ENCODE measurements at places on chromosomes 7 and 10.

GRCh38 chr7:120732256-120732655 is 125.7 kb downstream of the TSPAN12 start:
- DNase-seq = no peak

- no peak for DNase-seq
Observed at GRCh38 chr10:102342458-102342857, 53.0 kb upstream of the NFKB2 start.

DNA sequence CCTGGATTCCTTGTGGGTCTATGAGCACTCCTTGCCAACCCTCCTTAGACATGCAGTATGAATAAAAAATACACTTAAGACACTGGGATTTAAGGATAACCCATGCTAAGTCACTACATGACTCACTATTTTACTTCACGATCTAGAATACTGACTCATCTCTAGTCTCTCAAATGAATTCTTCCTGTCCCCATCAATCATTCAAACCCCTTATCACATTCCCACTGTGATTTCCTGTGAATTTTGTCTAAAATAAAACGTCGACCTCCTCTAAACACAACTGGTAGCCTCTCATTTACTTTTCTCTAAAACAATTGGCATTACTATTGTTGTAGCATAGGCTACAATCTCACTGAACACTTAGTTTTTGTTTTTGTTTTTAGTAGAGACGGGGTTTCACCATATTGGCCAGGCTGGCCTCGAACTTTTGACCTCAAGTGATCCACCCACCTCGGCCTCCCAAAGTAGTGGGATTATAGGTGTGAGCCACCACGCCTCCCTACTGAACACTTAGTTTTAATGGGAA is 3.9 kb upstream of the IQUB start:
- DNase-seq = no peak

DNA sequence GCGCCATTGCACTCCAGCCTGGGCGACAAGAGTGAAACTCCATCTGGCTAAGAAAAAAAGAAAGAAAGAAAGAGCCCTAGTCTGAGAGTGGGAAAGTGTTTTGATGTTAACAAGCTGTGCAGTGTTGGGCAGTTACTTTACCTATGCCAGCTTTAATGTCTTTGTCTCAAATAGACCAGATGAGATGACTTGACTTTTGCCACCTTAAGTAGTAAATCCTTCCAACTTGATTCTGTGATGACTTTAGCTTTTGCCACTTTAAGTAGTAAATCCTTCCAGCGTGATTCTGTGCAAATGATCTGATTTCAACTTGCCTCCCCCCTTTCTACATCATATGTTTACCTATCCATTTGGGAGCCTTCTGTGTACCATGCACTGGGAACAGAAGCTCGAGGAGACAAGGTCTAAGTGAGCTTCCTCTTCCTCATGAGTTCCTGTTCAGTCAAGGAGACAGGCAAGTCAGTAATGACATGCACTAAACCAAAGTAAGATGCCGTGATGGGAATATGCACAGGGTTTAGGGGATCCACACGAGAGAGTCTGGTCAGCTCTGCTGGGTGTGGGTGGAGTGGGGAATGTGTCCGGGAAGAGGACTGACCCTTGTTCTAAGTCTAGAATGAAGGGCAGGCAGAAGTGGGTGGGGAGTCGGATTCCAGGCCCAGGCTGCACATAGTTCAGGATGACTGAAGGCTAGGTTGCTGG is 17.2 kb downstream of the INPP5F start:
- no peak for DNase-seq

DNA sequence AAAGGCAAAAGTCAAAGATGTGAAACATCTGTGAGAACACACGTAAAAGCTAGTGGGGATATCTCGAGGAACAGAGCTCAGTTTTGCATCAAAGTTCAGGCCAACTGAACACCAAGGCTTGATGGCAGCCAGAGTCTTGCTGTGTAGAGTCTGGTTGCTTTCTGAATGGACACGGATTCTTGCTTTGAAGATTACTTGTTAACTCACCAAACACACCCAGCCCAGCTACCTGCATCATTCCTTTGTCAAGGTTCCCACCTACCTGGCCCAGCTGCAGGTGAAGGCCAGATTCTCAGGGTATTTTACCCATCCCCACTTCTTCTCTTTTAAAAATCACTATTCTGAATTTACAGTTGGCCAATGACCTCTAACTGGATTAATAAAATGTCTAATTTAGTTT is 174.4 kb upstream of the PHYHIPL start:
- no peak for DNase-seq

DNA sequence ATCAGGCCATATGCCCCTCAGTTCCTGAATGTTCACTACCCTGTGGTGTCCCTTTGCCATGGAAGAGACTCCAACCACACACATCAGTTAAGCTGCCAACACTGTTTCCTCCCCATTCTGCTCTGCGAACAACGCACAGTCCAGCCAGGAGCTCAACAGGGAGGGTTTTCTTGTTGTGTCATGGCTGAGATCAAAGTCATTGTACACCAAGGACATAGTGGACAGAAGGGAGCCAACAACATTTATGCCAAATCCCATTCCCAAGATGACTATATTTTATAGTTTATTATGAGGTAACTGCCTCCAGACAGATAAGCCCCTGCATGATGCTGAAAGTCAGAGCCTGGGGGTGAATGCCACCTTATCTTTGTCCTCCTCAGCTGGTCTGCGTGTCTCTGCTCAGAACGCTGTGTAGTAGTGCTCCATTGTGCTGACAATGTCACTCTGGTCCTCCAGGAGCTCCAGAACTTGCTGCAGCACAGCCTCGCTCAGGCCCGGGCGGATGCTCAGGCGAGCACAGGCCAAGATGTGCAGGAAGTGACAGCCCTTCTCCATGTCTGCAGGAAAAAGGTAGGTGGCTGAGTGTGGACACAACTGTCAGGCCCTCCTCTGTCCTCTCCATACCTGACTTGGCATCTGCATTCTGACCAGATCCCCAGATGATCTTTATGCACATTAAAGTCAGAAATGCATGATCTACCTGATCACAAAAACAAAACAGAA is 27.1 kb upstream of the SH3PXD2A start:
- no peak for DNase-seq

DNA sequence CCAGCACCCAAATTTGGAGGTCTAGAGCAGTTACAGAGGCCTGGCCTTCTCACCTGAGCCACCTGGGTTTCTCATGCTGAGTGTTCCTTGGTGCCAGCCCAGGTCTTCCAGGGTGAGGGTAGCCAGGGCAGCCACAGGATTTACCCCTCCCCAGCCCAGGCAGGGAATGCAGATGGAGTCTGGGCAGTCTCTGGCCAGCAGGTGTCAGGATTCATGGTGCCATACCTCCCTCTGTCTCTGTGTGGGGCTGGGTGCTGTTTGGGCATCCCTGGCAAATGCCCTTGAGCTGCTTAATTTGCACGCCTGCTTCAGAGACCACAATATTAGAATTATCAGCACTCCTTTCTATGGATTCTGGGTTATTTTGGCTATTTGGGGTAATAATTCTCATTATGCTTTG is 246.7 kb downstream of the GFRA1 start:
- no peak for DNase-seq

DNA sequence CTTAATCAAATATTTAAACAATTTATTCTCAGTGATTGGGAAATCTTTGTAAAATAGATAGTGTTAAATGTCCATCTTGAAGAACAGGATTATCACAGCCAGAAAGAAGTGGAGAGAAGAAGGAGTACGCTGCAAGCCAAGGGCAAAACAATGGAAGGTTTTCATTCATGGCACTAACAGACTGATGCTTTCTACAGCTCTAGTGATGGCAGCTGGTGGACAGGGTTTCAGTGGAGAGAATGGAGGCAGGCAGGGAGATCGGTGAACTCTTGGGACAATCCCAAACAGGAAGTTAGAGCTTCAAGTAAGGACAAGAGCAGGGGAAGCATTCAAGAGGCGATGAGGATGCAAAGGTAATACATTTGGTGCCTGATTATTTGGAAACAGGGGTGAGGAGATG is 207.0 kb downstream of the JAZF1 start:
- peak; percentile 24 for DNase-seq

GRCh38 chr10:24825551-24825950 is 101.9 kb upstream of the ARHGAP21 start:
- no peak for DNase-seq

GRCh38 chr7:93715234-93715633 is 140.7 kb upstream of the CALCR start:
- DNase-seq = no peak

DNA sequence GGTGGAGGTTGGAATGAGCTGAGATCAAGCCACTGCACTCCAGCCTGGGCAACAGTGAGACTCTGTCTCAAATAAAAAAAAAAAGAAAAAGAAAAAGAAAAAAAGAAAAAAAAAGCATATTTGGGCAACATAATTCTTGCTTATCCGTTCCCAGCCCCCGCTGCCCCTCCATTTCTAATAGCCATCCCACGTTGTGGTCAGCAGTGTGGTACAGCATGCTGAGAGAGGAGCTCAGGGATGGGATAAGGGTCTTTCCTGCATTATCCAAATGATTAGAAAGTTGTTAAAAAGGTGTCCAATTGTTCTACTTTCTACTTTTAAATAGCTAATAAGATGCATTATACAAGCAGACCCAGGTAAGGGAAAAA is 104.9 kb upstream of the ZNF92 start:
- no peak for DNase-seq

DNA sequence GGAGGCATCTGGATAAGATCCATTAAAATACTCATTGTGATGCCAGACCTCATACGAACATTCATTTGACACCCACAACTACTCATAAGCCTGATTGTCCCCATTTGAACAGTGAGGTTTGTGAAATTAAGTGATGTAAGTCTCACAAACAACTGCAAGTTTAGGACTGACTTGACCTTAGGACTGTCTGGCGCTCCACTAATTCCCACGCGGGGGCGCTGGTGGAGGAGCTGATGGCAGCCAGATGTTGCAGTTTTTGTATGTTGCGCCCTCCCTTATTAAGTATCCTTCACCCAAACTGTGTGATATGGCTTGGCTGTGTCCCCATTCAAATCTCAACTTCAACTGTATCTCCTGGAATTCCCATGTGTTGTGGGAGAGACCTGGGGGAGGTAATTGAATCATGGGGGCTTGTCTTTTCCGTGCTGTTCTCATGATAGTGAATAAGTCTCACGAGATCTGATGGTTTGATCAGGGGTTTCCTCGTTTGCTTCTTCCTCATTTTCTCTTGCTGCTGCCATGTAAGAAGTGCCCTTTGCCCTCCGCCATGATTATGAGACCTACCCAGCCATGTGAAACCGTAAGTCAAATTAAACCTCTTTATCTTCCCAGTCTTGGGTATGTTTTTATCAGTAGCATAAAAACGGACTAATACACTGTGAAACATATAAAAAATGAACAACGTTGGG is 20.3 kb upstream of the TIAL1 start:
- no peak for DNase-seq

- DNase-seq = no peak
Observed at GRCh38 chr10:34150103-34150502, 665.0 kb downstream of the PARD3 start.

DNA sequence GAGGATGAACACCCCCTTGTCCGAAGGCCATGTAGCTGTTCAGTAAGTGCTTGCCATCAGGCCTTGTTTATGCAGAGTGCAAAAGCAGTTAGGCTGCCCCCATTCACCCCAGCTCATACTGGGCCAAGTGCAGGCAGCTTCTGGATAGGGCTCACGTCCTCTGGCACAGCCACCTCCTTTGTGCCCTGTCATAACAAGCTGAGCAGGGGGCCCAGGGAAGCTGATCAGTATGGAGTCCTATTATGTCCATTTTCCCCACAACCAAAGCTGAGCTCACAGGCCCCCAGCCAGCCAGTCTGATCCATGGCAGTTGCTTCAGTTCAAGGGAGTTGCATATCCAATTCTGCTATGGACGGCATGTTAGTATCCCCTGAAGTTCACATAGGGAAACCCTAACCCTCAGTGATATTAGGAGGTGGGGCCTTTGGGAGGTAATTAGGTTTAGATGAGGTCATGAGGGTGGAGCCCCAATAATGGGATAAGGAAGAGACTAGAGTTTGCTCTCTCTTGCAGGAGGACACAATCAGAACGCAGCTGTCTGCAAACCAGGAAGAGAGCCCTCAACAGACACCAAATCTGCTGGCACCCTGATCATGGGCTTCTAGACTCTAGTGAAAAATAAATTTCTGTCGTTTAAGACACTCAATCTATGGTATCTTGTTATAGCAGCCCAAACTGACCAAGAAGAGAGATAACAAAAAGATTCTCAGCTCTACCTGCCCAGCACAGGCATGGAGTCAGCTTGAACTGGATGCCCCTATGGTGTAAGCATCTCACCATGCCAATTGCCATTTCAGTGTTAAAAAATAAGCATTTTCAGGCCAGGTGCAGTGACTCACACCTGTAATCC is 155.9 kb downstream of the FGFR2 start:
- no peak for DNase-seq

DNA sequence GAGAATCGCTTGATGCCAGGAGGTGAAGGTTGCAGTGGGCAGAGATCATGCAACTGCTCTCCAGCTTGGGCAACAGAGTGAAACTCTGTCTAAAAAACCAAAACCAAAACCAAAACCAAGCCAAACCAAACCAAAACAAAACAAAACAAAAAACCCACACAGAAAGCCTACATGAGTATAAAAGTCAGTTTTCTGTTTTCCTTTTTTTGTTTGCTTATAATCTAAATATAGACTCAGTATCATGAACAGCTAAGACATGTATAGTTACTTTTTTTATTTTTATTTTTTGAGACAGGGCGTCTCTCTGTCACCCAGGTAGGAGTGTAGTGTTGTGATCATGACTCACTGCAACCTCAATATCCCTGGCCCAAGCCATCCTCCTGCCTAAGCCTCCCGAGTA is 16.8 kb upstream of the MTPN start:
- no peak for DNase-seq

DNA sequence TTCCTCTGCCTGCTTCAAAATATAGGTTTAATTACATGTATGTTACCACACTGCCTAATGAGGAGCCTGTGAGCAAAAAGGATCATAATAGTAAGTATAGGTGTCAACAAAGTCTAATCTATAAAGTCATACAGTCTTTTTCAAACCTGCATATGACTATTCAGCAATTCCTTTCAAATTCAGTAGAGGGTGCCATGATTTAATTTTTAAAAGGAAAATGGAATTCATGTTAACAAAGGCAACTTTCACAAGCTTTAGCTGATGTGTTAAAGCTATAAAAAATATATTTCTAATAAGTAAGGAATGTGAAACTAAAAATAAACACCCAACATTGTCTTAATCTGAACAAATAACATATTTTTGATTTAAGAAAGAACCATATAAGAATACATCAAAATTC is 52.1 kb downstream of the MPP7 start:
- no peak for DNase-seq

- no peak for DNase-seq
Observed at GRCh38 chr7:88396948-88397322, 90.2 kb upstream of the STEAP4 start.

DNA sequence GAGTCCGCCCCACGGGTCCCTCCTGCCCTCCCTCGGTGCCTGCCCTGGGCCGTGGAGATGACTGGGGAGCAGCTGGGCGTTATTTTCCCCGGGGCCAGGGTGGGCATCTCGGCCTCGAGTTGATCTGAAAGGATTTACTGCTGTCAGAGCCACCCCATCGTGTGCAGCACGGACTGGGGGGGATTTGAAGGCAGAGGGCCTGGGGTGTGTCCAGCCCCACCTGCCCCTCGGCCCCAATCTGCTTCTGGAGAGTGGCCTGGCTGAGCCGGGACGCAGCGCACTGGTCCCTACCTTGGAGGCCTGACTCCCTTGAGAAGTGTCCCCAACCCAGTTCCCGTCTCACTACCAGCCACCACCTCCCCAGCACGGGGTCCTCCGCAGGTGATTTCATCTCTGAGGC is 24.2 kb upstream of the PFKFB3 start:
- no peak for DNase-seq

GRCh38 chr10:78688230-78688900 is 380.4 kb upstream of the ZMIZ1 start:
- DNase-seq = no peak

- DNase-seq = peak; percentile 83
Observed at GRCh38 chr7:127943541-127944521, 87.4 kb downstream of the LRRC4 start.

Measured in caudate nucleus (tissue), 63 donors.